Type B pancreatic cell (in vitro differentiated cells): ENCODE measurements at places on chromosomes 2 and 18. TPM values are rescaled to one million over a fixed set of nuclear protein-coding genes. Genes with fewer than 3 reads are reported as not detected.

DNA sequence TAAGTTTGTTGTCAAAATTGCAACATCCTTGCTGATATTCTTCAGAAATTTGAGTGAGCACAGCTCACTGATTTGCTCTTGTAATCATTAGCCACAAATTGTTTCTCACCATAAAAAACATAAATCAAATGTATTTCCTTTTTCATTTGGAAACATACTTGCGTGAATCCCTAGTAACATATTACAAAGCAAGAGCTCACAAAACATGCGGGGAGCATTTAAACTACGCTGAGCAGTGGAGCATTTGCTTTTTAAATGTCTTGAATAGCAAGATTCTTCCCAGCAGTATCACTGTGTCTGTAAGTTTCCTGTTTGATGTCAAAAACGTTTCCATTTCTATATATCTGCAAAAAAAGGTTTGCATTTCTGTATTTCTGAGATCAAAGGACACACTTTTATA, 788.3 kb upstream of the SALL3 start:
- no peak for DNase-seq

DNA sequence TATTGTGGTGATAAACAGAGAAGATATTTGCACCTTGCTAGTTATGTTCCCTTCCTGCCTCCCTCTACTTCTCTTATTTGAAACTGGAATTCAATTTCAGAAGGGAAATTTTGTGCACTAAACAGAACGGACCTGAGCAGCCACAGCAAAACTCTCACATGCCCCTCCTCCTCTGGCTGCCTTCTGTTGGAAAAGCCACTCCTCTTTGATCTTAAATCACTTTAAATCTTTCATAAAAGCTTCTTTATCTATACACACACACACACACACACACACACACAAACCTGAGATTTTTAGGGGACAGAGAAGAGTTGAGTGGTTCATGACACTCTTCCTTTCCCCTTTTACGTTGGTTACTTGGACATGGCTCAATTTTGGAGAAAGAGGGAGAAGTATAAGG, 5.6 kb downstream of the TBR1 start:
- DNase-seq, result no peak

- DNase-seq, result no peak
Observed at GRCh38 chr18:44342162-44342561, 338.5 kb upstream of the SETBP1 start.

DNA sequence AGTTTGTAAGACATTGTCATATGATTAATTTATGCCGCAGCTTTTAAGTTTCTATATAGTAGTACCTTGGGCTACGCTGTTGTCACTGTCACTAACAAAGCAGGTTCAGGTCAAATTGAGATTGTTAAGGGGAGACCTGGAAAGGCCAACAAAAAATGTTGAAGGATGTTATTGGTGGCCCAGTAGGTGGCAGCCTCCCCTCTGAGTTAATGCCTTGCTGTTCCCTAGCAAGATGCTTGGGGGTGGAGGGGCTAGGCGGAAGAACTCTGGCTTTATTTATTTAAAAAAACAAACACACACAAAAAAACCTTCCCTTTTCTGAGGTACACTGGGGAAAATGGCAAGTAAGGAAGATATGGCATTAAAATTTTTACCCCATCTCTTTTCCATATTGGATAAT, 128.3 kb upstream of the ATP5MC3 start:
- DNase-seq, result no peak

Gene TTN
- 4.2 and 5.6 TPM in 2 replicates for total RNA-seq

Gene RBM45
- 13.1 and 15.1 TPM in 2 replicates for total RNA-seq

Gene PLCD4
- 0.40 and 1.4 TPM in 2 replicates for total RNA-seq

Gene CFAP210
- total RNA-seq, result 0.19 and 1.4 TPM in 2 replicates

Gene GDF7
- total RNA-seq, result 0.31 and 24.3 TPM in 2 replicates

Gene ZC3H6
- total RNA-seq, result 5.5 and 10.1 TPM in 2 replicates
